CD4-positive, CD25-positive, alpha-beta regulatory T cell (primary cell): ENCODE measurements at places on chromosomes 12 and 14. TPM values are rescaled to one million over a fixed set of nuclear protein-coding genes. Genes with fewer than 3 reads are reported as not detected.

SIX4 gene
- total RNA-seq = not detected

DNA sequence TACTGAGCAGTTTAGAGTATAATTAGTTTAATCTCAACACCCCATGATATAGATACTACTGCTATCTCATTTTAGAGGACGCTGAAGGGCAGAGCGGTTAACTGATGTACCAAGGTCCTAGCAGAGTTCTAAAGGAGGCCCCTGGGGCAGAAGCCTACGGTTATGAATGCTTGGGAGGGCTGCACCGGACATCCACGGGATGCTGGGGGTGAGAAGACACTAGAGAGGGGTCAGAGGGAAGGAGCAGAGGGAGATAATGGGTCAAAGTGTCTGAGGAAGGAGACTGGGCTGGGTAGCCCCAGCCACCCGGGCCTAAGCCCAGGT lies 1.6 kb upstream of the ACTR6 start:
- DNase-seq = no peak

DNA sequence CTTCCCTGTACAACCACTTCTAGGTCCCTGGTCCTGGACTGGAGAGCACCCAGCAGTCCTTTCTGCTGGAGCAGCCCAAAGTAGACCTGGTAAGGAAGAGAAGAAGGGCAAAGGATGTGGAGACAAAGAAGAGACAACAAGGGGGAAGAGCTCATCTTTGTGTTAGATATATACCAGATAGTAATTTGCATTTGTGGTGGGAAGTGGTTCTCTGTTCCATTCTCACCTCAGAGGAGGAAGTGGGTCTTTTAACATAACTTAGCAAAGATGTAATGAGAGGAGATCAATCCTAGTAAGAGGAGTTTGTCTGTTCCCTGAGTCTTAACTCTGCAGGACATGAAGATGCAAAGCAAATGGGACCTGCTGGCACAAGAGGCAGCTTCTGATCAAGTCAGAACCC lies 8.0 kb downstream of the CCDC198 start:
- no peak for DNase-seq

DNA sequence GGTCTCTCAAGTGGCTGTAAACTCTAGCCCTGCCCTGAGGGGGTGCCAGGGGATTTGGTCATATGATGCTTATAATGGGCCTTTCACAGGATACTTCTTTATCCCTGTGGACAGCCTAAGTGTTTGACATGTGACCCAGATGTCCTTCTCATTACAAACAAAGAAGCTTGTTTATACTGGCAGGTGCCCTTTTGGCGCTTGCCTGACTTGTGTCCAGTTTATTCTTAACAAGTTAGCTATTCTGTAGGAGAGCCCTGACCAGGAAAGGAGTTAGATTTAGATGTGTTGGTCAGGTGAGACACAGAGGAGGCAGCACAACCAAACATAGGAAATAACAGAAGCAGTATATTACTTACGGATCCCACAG lies 51.9 kb downstream of the CCDC91 start:
- no peak for DNase-seq

- DNase-seq = no peak
Observed at GRCh38 chr12:57726884-57727757, 11.4 kb downstream of the AGAP2 start.
